ENCODE measurements at places on chromosomes 16 and 17.

DNA sequence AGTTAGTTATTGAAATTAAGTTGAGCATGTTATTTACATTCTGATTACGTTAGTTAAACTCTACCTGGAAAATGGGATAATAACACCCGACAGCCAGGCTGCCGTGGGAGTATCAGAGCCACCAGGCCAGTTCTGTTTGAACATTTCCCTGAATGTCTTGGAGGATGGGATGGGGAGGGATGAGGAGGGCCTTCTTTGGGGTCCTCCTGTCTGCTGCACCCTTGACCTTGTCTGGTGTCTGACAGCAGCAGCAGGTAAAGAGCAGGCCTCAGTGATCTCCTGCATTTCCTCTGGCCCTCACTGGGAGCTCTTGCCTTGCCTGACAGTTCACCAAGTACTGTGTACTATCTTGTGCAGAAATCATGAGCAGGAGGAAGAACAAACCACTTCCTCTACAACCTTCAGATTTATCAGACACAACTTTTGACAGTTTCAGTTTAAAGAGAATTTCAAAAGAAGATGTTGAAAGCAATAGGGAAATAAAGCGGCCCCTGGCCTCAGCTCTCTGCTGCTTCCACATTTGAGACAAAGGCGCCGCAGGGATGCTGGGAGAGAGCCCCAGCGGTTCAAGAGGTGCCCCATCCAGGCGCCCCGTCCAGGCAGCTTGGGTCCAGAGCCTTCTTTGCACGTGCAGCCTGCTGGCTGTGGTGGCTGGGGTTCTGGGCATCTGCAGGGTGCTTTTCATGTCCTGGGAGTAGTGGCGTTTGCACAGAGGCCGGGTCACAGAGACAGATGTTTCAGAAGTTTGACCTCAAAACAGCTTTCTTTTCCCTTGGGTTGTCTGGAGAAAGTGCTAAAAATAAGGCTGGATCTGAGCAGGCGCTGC lies 25.3 kb downstream of the CMIP start:
- no peak for DNase-seq

DNA sequence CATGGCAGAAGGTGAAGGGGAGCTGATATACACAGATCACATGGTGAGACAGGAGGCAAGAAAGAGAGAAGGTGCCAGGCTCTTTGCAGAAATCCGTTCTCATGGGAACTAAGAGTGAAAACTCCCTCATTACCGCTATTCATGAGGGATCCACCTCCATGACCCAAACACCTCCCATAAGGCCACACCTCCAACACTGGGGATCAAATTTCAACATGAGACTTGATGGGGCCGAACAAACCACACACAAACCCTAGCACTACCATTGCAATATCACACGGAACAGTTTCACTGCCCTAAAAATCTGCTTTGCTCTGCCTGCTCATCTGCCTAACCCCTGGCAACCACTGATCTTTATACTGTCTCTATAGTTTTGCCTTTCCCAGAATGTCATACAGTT lies 34.8 kb downstream of the C17orf67 start:
- DNase-seq, result no peak

DNA sequence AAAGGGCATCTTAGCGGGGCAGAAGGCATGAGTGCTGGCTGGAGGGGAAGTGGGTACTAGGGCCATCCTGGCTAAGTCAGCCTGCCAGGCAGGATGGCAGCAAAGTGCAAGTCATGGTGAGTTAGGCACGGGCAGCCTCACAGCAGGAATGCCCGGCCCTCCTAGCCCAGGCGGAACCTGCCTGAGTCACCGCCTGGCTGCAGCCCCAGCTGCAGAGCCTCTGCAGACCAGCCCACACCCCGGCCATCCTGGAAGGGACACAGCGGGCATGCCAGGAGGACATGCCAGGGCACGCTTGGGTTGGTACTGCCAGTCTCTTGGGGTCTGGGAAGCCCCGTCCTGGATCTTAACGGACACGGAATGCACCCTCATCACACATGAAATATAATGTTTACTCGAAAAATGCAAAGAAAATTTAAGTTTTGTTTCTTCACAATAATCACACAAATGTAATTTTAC lies 5.0 kb upstream of the ALDH3A1 start:
- peak; percentile 68 for DNase-seq

DNA sequence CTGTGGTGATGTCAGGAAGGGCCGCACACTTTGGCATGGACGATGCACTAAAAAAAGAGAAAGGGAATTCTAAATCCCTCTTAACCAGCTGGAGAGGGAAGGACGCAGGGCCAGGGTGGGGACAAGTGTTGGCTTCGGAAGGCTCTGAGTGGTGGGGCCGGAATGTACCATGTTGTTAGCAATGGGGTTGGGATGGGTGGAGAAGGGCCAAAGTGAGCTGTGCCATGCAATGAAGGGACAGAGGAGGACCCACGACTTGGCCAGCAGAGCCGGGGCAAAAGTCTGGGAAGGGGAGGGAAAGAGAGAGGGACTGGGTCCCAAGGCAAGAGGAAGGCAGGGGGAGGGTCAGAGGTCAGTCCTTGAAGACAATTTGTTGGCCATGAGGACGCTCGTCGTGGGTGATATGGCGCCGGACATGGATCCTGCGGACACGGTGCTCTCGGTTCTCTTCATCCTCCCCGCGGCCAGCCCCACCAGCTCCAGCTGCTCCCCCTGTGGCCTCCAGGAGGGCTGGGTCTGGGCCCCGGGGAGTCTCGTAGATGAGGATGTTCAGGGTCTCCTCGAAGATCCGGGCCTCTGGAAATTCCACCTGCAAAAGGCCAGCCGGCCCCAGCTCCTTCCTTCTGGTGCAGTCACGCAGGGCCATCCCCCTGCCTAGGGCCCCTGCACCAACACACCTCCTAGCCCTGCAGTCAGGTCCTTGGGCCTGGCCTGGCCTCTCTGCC lies 6.4 kb downstream of the ASPHD1 start:
- DNase-seq, result no peak

DNA sequence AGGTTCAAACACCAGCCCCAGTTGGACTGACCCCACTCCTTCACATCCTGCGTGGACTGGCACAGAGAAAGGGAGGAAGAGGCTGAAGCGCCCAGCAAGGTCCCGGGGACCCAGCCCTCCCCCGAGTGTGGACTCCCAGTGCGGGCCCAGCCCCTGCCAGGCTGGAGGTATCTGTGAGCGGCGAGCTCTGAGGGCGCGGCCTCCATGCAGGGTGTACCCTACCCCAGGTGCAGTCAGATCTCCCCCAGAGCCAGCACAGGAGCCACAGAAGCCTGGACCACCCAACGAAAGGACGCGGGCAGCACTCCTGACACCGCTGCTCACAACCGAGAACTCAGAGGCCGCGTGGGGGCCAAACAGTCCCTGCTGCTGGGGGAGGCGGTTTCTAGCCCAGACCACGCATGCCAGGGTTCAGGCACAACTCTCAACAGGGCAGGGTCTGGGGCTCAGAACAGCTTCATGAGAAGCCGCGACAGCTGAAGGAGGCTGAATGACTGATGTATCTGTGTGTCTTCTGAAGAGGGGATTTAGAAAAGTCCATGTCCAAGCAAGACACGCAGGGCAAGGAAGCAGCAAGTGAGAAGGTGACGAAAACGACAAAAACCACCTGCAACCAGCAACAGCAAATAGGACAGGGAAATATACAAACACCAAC lies 8.5 kb downstream of the SLC38A10 start:
- no peak for DNase-seq

DNA sequence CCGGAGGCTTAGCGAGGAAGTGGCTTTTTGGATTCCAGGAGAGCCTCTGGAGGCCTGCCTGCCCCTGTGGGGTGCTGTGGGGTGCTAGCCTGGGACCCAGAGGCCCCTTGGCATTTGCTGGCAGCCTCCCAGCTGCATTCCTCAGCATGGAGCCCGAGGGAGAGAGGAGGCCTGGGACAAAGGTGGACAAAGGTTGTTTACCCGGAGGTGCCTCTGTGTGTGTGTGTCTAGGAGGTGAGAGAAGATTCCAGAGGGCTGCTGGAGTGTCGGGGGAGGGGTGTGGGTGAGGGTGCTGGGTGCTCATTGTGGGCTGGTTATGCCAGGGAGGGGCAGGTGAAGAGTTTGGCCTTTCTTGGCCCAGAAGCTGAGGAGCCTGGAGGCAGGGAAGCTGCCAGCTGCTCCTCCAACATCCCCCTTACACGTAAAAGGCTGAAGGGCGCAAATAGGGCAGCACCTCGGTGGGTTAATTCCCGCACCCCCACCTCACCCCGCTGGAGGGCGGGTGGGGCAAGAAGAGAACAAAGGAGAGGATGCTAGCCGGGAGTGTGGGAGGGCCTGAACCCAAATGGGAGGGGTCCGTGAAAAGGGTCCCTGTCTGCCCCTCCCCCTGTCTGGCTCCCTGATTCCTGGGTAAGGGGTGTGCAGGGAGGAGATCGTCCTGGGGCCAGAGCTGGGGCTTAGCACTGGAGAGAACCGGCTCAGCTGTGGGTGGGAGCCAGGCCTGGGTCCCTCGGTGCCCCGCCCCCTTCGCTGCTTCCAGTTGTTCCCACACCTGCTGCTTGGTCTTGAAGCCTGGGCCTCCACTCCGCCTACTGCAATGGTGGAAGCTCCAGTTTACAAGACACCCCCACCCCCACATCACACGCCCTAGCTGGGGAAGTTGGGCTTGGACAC lies 9.9 kb downstream of the HEXIM2 start:
- no peak for DNase-seq

- no peak for DNase-seq
Measured at GRCh38 chr17:17141860-17142552, 64.1 kb downstream of the PLD6 start.

DNA sequence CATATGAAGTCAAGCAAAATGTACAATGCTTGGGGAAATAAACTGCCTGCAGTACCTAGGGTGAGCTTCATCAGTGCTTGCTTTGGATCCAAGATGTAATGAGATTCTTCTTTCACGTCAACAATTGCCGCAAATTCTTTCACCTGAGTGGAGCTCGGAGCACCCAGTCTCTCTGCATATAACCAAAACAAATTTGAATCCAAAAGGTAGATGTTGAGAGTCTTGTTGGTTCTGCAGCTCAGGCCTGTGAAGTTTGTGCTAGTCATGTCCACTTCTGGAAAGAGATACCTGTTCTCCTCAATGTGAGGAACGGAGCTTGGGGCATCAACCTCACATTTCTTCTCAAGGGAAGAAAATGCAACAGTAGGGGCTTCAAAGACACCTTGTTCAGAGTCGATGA lies 23.0 kb downstream of the SNN start:
- no peak for DNase-seq
